Fibroblast of upper back skin (primary cell): ENCODE measurements at places on chromosomes 3 and 15.

DNA sequence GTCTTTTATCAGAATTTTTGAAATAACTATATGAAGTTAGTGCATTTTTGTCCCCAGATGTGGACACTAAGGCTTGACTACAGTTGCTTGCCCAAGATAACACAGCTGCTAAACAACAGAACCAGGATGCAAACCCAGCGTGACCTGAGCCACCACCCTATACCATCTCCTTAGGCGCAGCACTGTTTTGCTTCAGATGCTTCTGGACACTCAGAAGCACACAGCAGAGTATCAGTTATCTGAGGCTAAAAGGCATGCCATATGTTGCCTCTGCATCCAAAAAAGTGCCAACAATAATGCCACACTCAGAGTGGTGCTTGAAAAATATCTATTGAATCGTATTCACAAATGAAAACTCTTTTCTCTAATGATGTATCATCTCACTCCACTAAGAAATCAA is 24.5 kb downstream of the KCNMB2 start:
- no peak for DNase-seq

- peak; percentile 77 for DNase-seq
These were observed 34.9 kb downstream of the ABHD2 start for GRCh38 chr15:89123181-89123525.

DNA sequence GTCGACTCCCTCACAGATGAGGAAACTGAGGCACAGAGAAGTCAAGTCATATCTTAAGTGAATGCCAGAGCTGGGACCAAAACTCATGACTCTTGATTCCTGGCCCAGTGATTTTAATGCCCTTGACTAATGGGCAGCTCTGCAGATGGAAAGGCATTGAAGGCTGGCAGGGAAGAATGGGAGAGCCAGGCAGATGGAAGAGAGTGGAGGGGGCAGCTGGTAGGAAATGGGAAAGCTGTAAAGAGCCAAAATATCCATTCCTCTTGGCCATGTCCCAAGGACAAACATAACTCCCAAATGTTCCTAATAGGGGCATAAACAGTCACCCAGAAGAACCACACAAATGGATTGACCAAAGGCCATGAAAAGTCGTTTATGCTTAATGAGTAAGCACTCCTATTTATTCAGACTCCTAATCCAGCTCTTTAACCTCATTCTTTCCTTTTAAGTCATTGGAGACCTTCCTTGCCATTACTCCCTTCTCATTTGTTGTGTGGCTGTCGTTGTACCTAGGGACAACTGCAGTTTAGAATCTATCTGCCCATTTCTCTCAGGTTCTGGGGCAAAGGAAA is 330.5 kb upstream of the ROPN1 start:
- DNase-seq: no peak

DNA sequence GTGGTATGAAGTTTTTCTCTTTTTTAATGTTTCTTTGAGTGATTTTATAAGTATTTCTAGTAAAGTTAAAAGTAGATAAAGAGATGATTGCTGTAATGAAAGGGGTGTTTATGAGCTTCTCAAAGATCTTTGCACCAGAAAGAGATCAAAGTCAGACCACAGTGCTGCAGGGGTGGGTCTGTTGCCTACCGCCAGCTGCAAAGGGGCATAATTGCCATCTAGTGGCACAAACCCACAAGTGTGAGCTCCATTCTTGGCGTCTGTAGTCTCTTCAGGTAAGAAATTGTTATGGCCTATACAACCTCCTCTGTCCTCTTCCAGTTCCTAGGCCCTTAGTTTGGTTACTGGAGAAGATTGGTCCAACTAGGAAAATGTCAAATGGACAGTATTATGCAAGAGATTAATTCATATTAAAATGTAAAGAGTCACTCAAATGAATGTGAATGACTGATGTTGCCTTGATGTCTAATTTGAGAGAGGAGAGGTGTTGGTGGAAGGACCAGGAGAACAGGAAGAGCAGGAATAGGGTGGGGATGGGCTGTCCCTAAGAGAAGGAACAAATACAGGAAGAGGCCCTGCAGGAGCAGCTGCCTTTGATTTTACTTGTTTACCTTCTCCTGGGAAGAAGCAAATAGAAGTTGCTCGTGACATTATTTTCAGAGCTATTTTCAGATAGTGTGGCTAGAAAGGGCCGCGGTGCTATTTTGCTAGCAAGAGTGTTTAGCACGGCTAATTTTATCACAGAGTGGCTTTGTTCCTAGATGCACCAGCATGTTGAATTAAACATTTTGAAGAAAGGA is 53.0 kb upstream of the GSK3B start:
- no peak for DNase-seq

DNA sequence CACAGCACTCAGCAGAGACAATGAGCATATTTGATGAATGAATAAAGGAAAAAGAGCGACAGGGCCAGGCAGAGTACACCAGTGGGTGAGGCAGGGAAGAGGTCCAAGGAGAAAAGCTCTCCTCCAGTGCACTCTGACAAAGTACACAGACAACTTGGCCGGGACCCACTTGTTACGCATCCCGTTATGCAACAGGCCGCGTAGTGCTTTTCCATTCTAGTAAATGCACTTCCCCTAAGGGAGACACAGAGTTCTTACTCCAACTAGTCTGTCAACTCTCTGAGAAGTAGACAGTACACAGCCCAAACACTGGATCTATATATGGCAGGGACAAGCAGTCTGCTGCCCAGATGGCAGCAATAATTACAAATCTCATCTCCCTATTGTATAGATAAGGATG is 18.5 kb downstream of the LARP6 start:
- DNase-seq: no peak

DNA sequence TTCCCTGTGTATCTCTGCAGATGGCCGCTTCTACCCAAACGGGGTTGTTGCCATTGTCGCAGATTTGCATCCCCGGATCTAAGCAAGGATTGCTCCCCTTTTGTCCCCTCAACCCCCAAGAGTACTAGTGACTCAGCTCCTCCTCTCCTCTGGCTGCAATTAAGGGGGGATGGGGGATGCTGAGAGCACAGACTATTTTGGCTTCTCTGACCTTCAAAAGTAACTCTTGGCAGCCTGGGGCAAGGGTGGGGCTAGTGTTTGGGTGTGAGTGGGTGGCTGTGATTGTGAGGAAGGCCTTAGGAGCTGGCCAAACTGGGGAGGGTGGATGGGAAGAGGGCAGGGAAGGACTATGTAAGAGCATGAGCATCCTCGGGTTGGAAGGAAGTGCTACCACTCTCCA is 1.2 kb upstream of the MAP1A start:
- DNase-seq: peak; percentile 57

- no peak for DNase-seq
These were observed 81.7 kb downstream of the CCNL1 start for GRCh38 chr3:157078131-157078810.

- DNase-seq: peak; percentile 18
These were observed 52.6 kb upstream of the ZNF385D start for GRCh38 chr3:21803604-21804003.

- DNase-seq: peak; percentile 27
These were observed 1141.6 kb downstream of the IGSF11 start for GRCh38 chr3:117893001-117893400.

- no peak for DNase-seq
These were observed at the start of gene CX3CR1 for GRCh38 chr3:39279745-39280517. Gene CX3CR1, minus strand, starts transcription at chr3:39280036. Its CDS starts 13,527 bp downstream, at chr3:39266509.
